ENCODE measurements at places on chromosomes 1 and 21.
A peak's percentile ranks its signal among the peaks of the same experiment; 100 is the strongest.

DNA sequence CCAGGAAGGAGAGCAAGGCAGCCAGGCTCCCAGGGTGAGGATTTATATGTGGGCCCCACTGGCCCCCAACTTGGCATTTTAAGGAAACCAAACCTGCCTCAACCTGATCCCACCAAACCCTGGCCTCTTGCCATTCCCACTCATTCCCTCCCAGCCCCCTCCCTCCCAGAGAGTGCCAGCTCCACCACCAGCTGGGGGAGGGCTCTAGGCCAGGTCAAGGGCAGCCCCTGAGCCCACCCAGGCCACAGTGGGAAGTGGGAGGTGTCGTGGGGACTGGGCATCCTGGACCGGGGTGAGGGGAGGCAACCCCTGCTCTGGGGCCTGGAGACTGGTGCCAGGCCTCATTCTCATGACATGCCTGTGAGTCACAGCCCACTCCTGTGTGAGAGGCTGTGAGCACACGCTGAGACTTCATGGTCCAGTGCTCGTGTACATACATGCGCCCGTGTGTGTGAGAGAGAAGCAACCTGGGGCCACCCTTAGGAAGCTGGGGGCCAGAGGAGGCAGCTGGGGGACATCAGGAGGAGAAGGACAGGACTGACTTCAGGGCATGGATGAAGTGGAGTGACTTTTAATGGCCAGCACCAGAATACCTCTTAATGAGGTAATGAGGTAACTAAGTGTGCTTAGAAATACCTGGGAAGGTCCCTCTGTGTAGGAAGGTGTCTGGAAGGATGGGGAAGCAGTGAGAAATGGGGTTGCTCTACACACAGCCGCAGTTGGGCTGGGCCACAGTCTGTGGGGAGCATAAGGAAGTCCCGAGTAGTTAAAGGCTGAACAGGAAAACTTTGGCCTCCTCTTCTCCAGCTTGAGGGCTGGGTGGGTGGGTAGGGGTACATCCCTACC is at the start of gene S100A2:
Gene S100A2, minus strand, starts transcription at position 316 of the 846 bp plus-strand sequence. CDS start 1,967 bp downstream, outside the sequence.
- peak; percentile 97 for DNase-seq

- no peak for DNase-seq
Observed at GRCh38 chr21:40404396-40404800, 442.6 kb downstream of the DSCAM start.

- peak; percentile 12 for DNase-seq
Observed at GRCh38 chr1:187696073-187696472, 867.3 kb downstream of the PLA2G4A start.

DNA sequence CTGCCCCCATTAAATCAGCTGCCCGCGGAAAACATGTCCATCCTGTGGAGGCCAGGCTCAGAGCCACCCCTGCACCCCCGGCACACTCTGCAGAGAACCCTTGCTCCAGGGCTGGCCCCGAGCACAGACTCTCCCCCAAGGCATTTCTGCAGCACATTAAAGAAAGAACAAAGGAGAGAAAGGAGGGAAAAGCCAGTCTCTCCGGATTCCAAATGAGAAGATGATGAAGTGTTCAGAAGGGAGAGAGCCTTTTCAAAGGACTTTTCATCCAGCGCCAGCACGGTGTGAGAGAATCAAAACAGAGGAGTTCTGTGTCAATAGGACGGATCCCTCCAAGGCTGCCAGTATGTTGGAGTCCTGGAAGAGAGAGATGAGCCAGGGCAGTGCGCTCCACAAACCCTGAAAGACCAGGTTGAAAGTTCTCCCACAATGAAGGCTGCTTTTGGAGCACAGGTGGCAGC is 498.3 kb downstream of the NPHP4 start:
- no peak for DNase-seq

DNA sequence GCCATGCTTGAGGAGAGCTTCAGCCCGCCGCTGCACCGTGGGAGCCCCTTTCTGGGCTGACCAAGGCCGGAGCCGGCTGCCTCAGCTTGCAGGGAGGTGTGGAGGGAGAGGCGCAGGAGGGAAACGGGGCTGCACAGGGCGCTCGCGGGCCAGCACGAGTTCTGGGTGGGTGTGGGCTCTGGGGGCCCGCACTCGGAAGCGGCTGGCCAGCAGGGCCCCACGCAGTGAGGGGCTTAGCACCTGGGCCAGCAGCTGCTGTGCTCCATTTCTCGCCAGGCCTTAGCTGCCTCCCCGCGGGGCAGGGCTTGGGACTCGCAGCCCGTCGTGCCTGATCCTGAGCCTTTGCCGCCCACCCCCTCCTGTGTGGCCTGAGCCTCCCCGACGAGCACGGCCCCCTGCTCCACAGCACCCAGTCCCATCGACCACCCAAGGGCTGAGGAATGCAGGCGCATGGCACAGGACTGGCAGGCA is 1554.0 kb downstream of the KCNT2 start:
- DNase-seq = no peak

DNA sequence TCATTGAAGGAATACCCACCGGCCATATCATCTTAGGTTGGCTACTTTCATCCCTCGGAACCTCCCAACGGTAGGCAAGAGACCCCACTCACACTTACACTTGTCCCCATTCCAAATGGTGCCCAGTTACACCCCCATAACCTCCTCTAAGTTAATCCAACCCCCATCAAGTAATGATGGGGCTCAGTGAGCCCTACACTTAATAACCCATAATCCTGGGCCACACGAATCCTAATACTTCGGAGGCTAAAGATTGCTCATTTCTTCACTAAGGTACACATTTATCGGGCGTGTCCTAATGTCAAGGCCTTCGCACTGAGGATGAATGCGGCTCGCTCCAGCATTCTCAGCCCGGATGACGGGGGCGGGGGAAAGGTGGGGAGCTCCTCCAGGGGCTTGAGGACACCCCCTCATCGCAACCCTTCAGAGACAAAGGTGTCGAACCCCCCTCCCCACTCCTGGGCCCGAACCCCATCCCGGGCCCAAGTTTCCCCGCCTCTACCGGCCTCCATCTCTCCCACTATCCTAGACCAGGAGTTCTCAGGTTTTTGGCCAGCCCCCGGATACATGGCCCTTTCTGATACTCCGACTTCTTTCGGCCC is 435 bp downstream of the ILF2 start:
- DNase-seq = no peak

DNA sequence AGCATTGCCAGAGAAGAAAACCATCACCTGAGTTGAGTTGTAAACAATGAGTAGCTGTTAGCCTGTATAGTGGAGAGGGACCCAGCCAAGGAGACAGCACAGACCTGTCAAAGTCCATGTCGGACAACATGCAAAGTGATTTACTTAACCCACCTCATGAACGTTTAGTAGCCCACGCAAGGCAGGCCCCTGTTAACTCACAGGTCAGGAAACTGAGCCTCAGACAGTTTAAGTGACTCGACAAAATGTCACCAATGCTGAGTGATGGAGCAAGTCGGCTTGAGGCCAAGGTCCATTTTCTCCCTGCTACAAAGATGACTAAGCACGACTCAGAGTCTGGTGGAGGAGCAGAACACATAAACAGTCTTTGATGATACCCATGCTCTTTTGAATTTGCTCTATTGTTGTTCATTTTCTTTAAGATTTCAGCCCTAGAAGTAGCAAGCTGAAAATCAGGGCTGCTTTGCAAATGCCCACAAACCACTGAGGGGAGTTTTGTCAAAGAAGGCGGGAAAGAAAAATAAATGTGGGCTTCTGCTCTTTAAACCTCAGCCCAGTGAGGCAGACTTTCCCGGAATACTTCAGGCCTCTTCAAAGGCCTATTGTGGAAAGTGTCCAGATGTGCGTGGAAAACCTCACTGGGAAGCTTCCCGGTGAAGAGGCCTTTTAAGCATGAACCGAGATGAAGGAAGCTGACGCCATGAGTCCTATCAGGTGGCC is 83.8 kb upstream of the HOOK1 start:
- DNase-seq = peak; percentile 97

GRCh38 chr1:167630568-167631385 is 745 bp downstream of the RCSD1 start:
- DNase-seq = no peak

GRCh38 chr1:20072771-20073170 is 2.8 kb downstream of the PLA2G5 start:
- DNase-seq = no peak

GRCh38 chr1:14466006-14466405 is 132.5 kb upstream of the KAZN start:
- no peak for DNase-seq

- no peak for DNase-seq
Observed at GRCh38 chr1:236147521-236148469, 5.5 kb downstream of the GPR137B start.

DNA sequence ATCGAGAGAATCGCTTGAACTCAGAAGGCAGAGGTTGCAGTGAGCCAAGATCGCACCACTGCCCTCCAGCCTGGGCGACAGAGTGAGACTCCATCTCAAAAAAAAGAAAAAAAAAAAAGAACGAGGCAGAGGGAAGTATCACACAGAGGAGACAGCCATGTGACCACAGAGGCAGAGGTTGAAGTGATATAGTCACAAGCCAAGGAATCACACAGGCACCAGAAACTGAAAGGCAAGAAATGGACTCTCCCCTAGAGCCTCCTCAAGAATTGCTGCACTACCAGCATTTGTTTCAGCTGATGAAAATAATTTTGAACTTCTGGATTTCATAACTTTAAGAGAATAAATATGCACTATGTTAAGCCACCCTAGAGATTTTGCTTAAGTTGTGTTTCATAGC is 459.6 kb downstream of the PTPRC start:
- DNase-seq = no peak

- peak; percentile 35 for DNase-seq
Observed at GRCh38 chr1:15245593-15246360, 1.2 kb upstream of the FHAD1 start.

DNA sequence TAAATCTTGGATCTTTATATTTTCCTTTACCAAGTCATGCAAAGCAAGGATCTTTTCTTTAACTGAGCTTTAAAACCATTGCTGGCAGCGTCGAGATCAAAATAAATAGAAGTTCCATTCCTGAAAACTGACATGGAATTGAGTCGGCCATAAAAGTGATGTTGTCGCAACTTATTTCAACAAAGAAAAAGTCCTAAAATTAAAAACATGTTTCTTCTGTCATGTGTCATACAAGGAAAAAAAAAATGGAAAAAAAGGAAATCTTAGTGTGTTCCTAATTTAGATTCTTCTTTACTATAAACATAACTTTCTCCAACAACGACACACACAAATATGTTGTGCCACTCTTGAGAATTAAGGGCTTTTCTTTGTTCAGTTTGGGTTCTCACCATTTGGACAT is 34.9 kb downstream of the GREM2 start:
- DNase-seq = no peak

- no peak for DNase-seq
Observed at GRCh38 chr1:116668277-116668676, 744 bp upstream of the IGSF3 start.

DNA sequence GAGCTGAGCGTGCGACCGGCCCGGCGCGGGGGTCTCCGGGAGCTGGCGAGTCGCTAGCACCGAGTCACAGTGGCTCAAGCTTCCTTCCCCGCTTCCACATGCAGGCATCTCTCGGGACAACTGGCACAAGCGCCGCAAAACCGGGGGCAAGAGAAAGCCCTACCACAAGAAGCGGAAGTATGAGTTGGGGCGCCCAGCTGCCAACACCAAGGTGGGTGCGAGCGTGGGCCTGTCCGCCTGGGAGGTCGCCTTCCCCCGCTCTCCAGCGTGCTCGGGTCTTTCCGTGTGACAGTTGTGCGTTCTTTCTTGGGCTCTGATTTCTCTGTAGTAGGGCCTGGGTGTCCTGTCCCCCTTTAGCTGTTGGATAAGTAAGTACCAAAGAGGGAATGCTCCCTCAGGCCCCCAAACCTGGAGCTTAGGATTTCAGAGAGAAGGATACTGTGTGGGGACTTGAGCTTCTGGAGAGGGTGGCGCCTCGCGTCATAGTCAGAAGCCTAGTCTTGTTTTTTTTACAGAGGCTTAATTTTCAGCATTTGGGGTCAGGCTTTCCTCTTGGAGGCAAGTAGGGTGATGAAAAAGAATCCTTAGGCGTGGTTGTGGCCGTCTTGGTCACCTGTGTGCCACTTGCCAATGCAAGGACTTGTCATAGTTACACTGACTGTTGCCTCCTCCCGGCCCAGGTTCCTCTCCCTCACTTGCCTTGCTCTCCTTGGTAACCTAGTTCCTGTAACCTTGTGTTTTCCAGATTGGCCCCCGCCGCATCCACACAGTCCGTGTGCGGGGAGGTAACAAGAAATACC is 790 bp downstream of the RPS8 start:
- DNase-seq = no peak

DNA sequence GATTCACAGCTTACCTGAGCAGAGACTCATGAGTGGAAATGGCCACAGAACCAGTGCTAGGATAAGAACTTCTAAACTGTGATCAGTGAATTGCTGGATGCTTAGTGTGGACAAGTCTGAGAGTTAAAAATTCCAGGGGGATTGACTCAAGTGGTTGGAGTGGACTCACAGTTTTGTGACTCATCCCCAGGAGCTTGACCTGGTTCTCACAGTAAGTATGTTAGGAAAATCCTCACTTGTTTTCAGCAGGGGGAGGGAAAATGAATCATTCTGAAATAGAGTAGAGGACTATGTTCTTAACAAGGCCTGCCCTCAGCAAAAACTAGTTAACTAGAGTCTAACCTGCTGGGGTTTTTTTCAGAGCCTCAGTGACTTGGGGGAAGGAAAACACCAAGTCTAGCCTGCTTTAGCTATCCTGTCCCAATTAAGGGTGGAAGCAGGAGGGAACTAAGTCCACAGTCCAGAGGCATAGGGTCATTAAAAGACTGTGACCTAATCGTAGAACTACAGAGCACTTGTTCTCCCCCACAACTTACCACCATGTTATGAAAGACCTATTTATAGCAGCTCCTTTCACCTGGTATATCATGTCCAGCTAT is 6.1 kb upstream of the CDC73 start:
- peak; percentile 95 for DNase-seq

DNA sequence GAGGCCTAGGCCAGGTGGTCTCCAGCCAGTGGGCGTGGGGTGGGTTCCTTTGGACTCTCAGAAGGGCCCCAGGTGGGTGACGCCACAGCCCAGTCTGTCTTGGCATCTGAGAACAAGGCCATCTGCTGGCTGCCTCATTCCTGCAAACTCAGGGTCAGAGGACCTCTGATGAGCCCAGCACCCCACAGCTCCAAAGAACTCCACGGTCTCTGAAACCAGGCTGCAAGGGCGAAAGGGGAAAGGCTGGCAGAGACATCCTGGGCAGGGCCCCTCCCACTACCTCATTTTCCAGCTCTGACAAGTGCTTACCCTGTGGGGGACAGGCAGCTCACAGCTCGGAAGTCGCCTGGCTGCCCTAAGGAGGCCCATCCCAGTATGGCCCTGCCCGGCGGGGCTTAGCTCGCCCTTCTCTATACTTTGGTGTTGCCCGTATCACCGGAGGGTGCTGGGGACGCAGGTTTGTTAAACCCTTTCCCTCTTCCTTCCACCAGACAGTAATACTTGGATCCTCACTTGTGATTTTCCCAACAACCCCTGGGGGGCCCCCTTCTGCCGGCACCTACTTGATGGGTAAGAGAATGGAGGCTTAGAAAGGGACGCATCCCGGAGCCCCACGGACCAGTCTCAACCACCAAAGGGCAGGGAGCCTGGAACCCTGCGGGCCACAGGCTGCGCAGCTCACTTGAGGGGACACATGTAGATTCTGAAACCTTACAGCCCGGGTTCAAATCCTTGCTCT is 10.9 kb upstream of the EDN2 start:
- peak; percentile 42 for DNase-seq
